ENCODE measurements at places on chromosomes 5 and 9. TPM values are rescaled to one million over a fixed set of nuclear protein-coding genes. Genes with fewer than 3 reads are reported as not detected.

GRCh38 chr9:21579247-21579671 lies 97.1 kb upstream of the IFNE start:
- DNase-seq, result no peak

GRCh38 chr5:113601423-113601822 lies 87.9 kb downstream of the YTHDC2 start:
- DNase-seq, result no peak

- no peak for DNase-seq
Observed at GRCh38 chr5:140883927-140884697, 2.2 kb downstream of the PCDHA13 start.

DNA sequence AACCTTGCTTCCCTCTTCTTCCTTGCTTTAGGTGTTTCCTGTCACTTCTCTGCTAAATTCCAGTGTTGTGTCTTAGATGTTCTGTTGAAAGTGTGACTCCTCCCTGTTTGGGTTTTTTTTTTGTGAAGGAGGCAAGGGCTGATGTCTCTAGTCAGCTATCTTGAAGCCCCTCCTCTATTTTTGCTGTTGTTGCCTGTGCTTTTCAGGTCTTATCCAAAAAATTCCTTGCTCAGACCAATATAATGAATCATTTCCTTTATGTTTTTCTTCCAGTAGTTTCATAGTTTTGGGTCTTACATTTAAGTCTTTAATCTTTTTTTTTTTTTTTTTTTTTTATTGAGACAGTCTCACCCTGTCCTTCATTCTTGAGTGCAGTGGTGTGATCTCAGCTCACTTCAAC lies 22.3 kb downstream of the RIC1 start:
- DNase-seq, result no peak

DNA sequence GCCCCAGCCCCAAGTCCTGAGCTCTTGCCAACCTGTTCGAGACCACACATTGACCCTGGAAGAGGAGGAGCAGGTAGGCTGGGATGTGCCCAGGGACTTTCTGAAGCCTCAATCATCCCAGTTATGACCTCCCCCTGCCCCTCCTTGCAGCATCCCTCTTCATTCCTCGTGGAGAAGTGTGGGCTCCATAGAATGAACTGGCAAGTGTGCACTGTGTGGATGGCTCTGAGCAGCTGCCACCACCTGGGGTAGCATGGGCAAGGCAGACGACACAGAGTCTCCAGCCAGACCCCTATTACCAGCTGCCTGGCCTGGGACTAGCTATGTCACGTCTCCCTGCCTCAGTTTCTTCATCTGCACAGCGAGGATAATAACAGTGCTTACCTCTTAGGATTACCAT lies 33.5 kb downstream of the GADD45G start:
- no peak for DNase-seq

DNA sequence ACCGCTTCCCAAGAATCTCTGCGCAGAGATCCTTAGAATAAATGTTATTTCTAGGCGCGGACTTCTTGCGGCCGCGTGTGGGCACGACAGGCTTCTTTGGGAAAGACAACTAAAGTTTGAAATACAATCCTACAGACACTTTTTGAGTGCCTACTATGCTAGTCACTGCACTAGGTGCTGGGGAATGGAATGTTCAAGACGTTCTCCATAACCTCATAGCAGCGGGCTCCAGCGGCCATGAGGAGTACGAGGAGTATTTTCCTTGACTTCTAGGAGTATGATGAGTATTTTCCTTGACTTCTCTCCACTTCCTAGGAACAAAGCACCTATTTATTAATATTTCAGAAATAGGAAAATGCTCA lies 636 bp upstream of the PWWP2A start:
- no peak for DNase-seq

DNA sequence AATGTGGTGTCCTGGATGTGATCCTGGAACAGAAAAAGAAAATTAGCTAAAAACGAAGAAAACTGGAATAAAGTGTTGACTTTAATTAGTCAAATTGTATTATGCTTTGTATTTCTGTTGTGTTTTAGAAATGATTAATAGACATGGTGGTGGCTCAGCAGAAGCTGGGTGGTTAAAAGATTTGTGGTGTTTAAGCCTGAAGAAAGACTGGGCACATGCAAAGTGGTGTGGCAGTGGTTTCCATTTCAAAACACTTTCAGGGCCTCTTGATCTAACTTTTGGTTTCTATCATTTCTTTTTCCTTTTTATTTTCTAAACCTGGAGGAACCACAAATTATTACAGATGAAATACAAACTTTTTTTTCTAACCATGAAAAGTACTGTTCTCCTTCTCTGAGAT lies 44.1 kb downstream of the ADGRV1 start:
- DNase-seq, result no peak

DNA sequence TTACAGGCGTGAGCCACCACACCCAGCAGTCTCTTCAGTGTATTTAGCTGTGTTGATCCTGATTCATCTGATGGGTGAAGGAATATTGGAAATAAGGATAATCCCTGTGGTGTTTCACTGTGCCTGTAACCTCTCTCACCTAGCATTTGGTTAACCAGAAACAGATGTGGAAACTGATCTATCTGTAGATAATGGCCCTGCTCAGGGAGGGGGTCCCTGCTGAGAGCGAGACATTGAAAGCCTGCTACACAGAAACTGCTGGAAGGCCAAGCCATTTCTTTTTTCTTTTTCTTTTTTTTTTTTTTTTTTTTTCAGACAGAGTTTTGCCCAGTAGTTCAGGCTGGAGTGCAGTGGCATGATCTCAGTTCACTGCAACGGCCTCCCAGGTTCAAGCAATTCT lies 28.4 kb downstream of the QRFP start:
- no peak for DNase-seq

GRCh38 chr5:112417931-112418658 lies 982 bp downstream of the EPB41L4A start:
- peak; percentile 28 for DNase-seq

DNA sequence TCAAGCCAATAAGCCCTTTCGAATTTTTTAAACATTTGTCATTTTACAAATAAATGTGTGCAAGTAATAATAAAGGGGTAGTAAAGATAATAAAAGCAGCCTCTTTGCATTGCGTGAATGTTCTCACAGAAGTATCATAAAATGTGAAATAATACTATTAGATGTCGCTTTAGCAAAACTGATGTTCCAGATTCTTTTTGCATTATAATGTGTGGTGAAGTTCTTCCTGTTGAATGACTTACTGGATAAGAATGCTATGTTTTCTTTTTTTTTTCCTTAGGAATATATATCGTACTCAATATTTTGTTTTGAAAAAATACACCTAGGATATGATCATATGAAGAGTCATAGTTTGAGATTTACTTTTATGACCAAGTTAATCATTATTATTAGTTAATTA lies 85.2 kb upstream of the CDH12 start:
- DNase-seq, result no peak

DNA sequence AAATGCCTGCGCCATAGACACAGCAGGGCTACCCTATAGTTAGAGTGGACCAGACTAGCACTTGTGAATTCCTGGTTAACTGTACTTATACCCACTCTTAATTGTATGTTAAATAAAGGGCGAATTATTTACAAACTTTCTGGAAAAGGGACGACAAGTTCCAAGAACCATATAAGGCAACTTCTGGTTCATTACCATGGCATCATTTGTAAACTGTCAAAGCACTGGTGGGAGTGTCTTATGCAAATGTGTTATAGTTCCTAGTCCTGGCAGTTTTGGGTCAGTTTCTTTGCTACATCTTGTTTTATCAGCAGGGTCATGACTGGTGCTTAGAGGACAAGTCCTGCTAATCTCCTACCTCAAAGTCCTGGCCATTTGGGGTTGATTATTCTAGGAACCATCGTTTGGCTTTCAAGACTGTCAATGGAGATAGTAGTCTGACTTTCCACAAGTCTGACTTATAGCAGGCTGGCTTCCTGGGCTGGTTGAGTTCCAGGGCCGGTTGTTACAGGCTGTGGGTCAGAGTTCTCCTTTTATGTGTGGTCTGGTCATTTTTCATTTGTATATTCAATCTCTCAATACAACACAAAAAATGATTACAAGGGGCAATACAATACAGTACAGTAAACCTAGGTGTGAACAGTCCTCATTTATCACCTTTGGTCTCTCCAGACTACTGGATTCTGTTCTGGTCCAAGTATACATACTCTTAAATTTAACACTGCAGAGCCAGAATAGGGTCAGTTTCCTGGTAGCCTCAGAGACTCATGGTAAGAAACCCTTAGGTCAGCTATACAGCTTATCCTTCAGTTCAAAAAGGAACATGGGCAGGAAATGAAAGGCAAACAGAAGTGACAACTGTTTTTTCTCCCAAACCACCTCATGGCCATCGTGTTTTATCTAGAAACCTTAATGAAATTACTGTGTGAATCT lies 8.3 kb upstream of the CFAP95 start:
- DNase-seq, result no peak

DNA sequence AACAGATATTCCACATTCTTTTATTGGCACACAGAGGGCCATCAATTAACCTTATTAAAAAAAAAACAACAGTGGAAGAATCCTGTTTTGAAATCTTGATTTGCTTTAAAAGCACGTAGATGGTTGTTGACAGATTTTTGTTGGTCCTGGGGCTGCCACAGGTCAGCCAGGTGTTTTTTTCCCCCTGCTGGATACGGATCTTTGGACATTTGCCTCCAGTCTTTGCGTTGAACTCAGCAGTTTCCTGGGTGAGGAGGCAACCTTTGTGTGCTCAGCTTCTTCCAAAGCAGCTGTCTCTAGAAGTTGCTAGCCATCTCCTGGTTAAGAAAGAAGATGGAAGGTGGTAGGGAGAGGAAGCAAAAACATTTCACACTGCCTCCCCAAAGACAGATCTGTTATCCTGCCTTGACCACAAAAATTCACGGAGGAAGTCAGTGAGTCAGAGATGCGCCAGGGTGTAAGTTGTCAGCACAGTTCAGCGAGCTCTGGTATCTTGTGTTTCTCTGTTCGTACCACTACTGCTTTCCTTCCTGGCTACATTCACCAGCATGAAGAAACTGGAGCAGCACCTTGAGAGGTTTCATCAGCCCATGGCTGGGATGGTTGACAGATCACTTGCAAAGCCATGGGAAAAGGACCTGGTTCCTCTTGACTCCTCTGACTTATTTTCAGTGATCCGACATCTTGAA lies 207.3 kb downstream of the ARHGAP26 start:
- DNase-seq, result no peak

GRCh38 chr5:175466700-175467318 lies 11.6 kb upstream of the SFXN1 start:
- DNase-seq, result no peak

- DNase-seq, result no peak
Observed at GRCh38 chr5:40499007-40499406, 180.7 kb upstream of the PTGER4 start.

DNA sequence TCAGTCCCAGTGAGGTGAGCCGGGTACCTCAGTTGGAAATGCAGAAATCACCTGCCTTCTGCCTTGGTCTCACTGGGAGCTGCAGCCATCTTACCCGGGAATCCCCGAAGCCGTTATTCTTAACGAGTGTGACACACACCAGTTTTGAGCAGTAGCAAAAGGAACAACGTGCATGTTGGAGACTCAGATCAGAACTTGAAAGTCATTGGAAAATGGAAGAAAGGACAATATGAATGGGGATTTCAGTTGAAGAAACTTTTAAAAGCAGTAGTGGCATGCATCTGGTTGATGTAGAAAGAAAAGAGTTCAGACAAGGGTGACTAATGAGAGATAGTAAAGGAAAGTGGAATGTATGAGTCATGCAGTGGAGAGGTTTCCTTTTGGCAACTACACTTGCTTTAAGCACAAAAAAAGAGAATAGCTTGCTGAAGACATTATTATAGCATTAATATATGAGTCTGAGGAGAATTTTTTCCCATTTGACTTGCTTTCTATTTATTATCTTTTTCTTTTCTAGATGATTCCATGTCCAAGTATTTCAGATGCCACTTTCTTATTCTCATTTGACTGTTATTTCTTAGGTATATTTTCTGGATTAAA lies 44.4 kb upstream of the ANKDD1B start:
- no peak for DNase-seq

DNA sequence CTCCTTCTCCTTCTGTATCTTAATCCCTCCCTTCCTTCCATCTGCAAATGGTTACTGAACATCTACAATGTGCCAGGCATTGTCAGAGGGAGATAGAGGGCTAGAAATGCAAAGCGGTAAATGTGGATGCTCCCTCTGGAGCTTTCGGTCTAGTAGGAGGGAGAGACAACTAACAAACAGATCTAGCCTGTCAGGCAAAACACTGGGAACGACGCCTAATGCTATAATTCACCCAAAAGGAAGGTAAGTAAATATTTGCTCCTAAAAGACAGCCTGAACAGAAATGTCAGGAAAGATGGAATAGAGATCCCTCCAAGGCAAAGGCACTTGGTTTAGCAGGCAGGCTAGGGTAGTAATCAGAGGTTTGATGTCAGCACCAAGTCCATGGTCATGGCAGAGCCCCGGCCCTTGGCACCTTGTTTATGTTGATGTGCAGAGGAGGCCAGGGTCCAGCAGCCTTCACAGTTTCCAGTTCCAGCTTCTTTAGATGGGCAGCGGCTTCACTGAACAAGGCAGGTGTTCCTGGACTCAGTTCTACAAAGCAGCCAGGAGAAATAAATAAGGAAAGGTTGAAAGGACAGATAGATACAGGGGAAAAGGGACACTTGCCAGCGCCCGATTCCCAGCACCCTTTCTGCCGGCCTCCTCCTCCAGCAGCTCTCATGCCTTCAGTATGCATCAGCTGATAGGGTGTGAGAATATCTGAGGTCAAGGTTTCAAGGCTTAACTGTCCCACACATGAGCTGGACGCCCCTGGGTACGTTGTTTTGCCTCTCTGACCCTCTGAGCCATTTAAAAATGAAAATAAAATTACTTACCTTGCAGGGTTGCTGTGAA lies 46.5 kb upstream of the FRRS1L start:
- no peak for DNase-seq

DNA sequence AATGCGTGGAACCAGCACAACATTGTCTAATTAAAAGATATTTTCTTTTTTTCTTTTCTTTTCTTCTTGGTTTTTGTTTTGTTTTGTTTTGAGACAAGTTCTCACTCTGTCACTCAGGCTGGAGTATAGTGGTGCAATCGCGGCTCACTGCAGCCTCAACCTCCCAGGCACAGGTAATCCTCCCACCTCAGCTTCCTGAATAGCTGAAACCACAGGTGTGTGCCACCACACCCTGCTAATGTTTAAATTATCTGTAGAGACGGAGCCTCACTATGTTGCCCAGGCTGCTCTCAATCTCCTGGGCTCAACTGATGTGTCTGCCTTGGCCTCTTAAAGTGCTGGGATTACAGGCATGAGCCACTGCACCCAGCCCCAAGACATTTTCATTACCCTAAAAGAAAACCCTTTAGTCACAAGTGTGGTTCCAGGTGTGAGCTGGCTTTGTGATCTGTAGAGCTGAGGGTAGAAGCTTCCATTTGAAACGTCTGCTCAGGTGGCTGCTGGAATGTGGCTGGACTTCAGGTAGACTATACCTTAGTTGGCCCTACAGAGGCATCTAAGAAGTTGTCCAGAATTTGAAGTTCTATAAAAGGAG lies 19.1 kb upstream of the NEK6 start:
- no peak for DNase-seq

IRX2 gene
- total RNA-seq, result 96.4 TPM

CD14 gene
- total RNA-seq, result 107 TPM

RLN2 gene
- not detected for total RNA-seq

ANKRD34B gene
- total RNA-seq, result 0.47 TPM

AIF1L gene
- 21.4 TPM for total RNA-seq

All from upper lobe of left lung (tissue), 6 donors.